ENCODE measurements at places on chromosomes 7 and 10. TPM values are rescaled to one million over a fixed set of nuclear protein-coding genes. Genes with fewer than 3 reads are reported as not detected.

DNA sequence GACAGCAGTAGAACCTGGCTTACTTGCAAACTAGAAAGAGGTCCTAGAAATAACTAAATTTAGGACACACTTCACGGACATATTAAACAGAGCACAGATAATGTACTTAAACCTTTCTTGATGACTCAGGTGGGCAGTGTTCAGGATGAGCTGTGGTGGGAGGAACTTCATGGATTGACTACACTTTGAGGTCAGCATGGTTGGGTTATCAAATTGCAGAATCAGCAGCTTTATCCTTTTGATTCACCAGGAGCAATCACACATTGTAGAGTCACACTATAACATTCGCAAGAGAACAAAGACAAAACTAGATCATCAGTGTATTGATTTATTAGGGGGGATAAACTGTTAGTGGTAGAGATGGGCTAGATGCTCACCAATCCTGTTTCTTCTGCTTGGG, 38.6 kb upstream of the AGK start:
- H3K4me1 ChIP-seq = no peaks in the 10 kb centered on the region
- no peaks in the 10 kb centered on the region for H3K36me3 ChIP-seq
- DNase-seq = no peak
- H3K27ac ChIP-seq = no peak overlapping the region
- no peak overlapping the region for H3K4me3 ChIP-seq

DNA sequence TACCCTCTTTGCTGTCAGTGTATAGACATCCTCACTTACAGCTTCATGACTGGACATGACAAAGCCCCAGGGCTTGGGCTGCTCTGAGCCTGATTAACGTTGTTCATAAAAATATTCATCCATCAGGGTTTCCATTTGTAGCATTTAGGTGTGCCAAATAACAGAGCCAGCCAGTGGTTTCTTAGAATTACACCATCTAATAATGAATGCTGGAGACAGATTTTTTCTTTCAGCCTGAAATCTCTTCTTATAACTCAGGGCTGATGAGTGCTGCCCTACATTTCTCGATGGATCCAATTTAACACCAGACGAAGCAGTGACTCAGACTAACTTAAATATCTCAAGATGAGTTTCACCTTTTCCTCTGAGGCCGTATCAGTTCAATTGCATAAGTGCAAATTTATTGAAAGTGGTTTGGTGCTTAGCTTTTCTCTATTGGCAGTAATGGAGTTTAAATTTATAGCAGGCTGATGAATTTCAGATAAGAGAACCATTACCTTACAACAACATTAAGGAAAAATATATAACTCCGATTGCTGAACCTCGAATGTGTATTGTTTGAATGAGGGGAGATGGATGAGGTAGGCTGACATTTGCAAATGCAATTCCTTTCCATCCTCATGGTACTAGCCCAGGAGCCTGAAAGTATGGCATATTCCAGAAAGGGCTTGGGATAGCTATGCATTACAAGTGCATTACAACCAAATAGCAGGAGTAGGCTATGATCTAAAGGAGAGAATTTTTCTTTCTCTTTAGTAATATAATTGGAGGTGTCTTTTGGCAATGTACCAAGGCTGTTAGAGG, 900.6 kb downstream of the KCNMA1 start:
- H3K4me3 ChIP-seq = no peak overlapping the region
- no peaks in the 10 kb centered on the region for H3K27me3 ChIP-seq
- no peak overlapping the region for H3K27ac ChIP-seq
- H3K36me3 ChIP-seq = no peaks in the 10 kb centered on the region

DNA sequence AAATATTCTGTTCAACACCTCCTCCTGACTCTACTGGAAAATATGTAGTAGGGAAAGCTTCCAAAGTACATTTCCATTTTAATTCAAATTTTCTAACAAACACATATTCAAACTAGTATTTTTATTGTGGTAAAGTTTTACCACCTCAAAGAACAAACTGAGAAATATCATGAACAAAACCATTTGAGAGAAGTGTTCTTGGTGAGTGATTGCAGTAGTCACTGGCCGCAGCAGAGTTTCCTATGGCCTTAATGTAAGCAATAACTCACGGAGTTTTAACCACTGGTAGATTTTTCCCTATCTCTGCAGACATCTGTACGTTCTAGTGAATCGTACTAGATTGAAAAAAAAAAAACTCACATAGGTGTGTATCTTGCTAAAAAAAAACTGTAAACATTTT, 487.0 kb upstream of the FZD8 start:
- no peak overlapping the region for H3K4me3 ChIP-seq
- no peak overlapping the region for H3K27ac ChIP-seq
- no peaks in the 10 kb centered on the region for H3K27me3 ChIP-seq

DNA sequence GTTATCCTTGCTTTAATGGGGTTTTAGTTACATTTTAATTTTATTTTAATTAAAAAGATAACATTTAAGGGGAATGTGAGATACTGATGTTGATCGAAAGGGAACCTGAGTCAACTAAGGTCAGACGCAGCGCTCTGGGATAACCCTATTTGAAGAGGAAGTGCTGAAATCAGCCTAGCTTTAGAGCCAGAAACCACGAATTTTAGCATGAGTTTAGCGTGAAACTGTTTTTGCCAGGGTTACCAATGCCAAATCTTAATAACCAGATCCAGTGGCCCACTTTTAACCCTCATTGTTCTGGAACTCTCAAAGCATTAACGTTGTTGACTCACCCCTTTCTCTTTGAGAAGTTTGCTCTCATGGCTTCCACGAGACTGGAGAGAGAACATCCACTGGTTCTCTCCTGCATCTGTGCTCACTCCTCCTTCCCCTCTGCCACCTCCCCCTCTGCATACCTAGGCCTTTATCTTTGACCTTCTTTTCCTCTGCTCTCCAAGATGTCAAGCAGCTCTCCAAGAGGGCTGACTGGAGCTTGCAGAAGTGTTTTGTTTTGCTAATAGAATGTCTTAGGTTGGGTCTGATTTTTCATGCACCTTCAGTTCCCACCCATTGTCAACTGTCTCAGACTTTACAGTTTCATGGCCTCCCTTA, 198.3 kb upstream of the CELF2 start:
- H3K27ac ChIP-seq = no peak overlapping the region
- peaks cover 19% of the 10 kb centered on the region for H3K4me1 ChIP-seq
- no peaks in the 10 kb centered on the region for H3K27me3 ChIP-seq
- no peak for DNase-seq

The COBL gene
- total RNA-seq = not detected

Measured in IMR-90 (cell line).